ENCODE measurements at places on chromosomes 3 and 15.
A peak's percentile ranks its signal among the peaks of the same experiment; 100 is the strongest.

GRCh38 chr3:43394041-43394554 is 107.8 kb downstream of the SNRK start:
- DNase-seq = no peak

DNA sequence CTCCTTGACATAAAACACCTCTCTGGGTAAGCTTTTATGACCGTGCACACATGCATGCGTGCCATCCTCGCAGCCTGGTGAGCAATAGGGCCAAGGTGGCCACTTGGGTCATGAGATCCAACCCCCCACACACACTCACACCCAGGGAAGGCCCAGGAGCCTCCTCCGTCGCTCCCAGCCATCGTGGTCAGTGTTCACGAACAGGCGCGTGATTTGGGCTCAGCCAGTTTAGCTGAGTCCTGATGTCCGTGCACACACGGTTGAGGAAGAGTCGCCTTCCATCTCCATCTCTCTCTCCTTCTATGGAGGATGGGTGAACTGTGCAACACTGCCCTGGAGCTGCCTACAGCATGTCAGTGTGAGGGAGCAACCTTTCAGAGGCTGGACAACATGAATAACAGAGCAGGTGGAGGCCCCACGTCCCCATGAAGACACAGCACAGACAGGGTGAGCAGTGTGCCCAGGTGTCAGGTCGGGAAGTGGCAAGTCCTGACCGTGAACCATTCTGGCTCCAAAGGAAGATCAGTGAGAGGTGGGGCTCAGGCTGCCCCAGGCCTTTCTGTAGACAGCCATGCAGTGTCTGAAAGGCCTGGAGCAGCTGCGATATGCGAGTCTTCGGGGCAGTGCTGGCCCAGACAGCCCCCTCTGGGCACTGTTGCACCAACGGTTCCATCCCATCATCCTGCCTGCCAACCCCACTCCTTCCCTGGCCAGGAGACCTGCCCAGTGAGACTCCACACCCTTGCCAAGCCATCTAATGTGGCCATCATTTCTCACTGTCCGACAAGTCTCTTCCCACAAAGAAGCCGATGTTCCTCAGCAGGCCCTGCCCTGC is 253.4 kb downstream of the OCA2 start:
- DNase-seq = no peak

GRCh38 chr15:67914537-67915460 is 75.0 kb upstream of the RNU6-1 start:
- DNase-seq = no peak

GRCh38 chr15:45179221-45179985 is 8.4 kb downstream of the SHF start:
- DNase-seq = peak; percentile 56

DNA sequence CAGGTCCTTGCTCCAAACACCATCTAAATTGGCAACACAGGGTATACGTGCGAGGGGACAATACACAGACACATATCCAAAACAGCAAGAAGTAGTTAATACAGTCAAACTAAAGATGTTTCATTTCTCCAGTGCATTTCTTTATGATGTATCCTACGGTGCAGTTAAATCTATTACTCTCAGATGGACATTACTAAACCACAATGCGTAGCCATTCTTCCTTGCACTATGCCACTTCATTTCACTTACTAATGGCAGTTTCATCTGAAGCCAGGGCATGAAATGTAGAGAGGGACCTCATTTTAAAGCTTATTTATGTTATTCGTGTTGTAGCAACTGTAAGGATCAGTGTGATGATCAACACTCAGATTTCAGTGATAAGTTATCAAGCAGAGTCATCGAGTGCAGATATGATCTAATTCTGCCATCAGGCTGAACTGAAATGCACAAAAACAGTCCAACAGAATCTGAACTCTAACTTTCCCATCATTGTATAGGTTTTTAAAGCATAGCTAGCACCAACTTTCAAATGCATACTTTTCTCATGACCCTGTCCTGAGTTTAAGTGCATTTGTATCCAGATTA is 14.5 kb downstream of the TNIK start:
- no peak for DNase-seq

- DNase-seq = no peak
Measured at GRCh38 chr15:38217788-38218609, 34.6 kb upstream of the SPRED1 start.

- no peak for DNase-seq
Measured at GRCh38 chr3:176906046-176906905, 291.0 kb downstream of the TBL1XR1 start.

DNA sequence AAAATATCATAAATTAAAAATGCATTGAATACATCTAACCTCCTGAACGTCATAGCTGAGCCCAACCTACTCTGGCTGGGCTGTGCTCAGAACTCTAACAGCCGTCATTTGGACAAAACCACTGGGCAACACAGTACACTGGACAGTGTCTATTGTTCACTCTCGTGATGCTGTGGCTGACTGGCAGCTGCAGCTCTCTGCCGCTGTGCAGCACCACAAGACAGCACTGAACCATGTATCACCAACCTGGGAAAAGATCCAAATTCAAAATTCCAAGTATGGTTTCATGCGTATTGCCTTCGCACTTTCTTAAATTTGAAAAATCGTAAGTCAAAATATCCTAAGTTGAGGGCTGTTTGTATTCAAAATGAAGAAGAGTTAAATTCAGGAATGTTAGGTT is 145.1 kb upstream of the CNTN4 start:
- DNase-seq = no peak

DNA sequence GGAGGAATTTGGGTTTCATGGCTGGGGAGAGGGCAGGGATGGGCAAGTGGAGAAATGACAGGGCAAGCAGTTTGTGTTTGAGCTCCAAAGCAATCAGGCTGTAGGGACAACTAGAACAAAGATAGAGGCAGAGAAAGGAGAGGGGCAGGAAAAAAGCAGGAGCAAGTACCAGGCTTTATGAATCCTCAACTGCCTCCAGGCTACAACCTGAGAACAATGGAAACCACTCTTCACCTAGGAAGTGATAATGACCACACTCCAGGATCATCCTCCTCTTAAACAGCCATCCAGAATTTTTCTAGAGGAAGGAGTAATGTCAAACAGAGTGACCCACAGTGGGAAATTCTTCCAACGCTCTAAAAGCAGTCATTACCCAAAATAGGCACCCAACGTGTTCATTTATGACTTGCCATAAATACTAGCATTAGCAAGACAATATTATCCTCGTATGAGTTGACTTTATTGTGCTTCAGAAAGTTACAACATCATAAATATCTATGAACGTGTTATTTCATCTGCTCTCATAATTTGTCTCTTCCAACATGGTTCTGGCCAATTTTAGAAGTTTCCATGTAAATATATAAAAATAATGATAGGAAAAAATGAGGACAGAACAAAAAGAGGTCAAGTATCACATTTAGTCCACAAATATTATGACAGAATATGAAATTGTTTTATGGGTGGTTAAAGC is 50.5 kb downstream of the TNFAIP8L3 start:
- no peak for DNase-seq

DNA sequence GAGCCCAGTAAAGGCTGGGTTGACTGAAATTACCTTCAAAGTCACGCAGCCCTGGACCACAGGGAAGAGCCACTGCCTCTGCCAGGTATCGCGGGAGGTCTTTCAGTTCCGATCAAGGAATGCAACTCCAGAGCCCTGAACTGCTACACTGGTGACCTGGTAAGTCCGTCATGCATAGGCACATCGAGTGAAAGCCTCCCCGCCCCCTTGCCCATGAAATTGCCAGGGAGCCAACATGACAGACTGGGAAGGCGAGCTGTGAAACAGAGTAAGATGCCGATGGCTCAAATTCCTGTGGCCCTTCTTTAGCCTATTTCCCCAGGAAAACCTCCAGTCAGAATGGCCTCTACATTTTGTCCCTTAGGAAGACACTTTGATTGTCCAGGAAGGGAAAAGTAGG is 2.3 kb upstream of the GP5 start:
- no peak for DNase-seq

GRCh38 chr3:138187296-138188012 is at the start of gene ARMC8:
ARMC8 (plus strand) TSS chr3:138187301; CDS start chr3:138187555, 254 bp downstream.
- DNase-seq = no peak

- no peak for DNase-seq
Measured at GRCh38 chr3:46711760-46712159, 5.9 kb downstream of the PRSS50 start.

GRCh38 chr3:128170866-128171516 is 17.7 kb downstream of the EEFSEC start:
- no peak for DNase-seq

- peak; percentile 16 for DNase-seq
Measured at GRCh38 chr15:82999905-83000671, 11.4 kb downstream of the C15orf40 start.

- DNase-seq = no peak
Measured at GRCh38 chr15:36925653-36926426, 174.5 kb downstream of the MEIS2 start.

GRCh38 chr15:73694419-73694818 is 10.2 kb downstream of the CD276 start:
- DNase-seq = no peak

- DNase-seq = no peak
Measured at GRCh38 chr15:71410347-71410746, 295.1 kb downstream of the THSD4 start.

GRCh38 chr3:135868801-135869200 is 96.7 kb upstream of the PPP2R3A start:
- DNase-seq = no peak

DNA sequence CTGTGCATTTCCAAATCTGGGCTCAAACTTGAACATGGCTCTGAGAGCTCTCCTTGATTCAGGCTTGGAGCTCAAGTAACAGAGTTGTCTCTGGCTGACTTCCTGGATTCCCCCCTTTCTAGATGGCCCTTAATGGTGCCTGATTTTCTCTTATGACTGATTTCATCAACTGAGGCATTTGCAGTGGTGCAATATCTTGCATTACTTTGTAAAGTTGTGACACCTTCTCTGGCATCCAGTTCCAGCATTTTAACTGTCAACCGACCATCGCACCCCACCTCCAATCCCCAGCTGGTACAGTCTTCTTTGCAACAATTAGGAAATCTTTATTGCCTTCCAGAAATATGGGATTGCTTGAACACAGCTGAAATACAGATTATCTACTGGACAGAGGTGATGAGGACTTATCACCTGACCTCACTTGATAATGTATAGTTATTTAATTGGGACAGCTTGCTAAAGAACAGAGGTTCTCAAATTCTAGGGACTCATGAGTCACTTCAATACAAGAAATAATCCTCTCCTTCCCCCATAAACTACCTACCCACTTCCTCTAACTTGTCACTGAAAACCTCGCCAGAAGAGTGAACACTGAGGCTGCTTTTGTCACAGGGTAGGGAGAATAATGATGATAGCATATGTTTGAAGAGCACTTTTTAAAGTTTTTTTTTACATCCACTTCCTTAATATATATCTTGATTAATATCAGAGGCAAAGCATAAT is 41.8 kb downstream of the FILIP1L start:
- no peak for DNase-seq

GRCh38 chr3:82048711-82049110 is 287.3 kb upstream of the GBE1 start:
- DNase-seq = no peak

DNA sequence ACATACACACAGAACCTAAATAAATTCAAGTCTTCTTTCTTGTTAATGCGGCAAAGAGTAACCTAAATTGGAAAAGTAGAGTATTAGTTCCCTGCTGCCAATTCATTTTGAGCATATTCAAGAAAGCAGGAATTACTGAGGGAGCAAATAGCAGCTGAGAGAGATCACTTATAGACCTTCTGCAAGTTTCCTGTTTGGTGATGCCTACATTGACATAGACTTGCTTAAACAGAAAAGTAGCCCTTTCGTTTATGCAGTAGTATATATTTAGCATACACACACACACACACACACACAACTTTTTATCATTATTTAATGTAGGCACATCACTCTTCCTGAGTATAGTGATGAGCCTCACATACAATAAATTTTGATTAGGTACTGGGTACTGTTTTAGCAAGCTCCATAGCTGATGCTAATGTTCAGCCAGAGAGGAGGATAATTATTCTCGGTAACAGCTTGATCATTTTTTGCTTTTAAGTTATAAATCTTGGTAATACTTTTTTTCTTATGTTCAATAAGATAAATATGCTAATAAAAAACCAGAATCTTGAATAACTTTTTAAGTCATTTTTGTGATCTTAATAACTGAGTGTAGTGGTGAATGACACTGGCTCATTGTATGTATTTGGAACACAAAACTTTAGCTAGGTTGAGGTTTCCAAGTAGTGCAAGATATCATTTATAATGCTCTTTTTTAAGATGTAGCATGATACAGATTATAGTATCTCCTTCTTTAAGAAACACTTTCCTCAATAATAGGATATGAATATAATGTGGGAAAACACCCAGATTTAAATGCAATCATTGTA is 174.7 kb downstream of the MBNL1 start:
- DNase-seq = no peak

GRCh38 chr3:160501325-160501724 is 51.7 kb upstream of the TRIM59 start:
- no peak for DNase-seq

DNA sequence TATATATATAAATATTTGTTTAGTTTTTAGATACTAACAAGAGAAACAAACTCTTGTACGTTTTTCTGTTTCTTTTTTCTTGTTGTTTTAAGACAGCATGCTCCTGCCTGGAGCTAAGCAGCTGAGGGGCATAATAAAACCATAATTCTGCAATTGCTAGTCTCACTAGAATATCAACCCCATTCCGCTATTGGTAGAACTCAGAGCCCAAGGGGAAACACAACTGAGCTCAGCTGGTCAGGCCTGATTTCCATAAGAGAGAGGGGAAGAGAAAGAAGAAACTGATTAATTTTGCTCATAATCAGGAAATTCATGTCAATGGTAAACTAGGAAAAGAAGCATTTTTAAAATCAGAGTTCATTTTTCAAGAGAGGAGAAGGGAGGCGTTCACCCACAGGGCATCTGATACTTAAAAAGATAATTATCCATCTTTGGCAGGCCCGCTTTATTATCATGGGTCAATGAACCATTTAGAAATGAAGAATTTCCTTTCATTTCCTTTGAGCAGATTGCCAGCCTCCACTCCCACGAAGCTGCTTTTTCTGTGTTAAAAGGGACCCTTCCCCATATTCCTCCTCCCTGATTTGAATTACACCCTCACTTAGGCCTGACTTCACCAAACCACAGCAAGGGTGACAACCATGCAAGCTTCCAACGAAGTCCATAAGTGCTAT is 965.3 kb upstream of the CFAP20DC start:
- no peak for DNase-seq

- DNase-seq = no peak
Measured at GRCh38 chr3:55719006-55719405, 231.9 kb upstream of the WNT5A start.

DNA sequence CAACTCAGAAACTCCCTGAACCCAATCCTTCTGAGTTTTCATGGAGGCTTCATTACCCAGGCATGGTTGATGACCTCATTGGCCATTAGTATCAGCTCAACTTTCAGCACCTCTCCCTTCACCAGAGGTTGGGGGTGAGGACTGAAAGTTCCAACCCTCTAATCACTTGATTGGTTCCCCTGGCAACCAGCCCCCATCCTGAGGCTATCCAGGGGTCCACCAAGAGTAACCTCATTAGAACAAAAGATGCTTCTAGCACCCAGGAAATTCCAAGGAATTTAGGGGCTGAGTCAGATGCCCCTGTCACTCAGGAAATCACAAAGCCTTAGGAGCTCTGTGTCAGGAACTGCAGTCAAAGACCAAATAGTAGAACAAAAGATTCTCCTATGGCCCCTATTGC is 43.8 kb downstream of the ADAMTSL3 start:
- DNase-seq = no peak
